ENCODE measurements at places on chromosomes 16 and 17.

- DNase-seq = no peak
Observed at GRCh38 chr17:79465011-79465680, 145.7 kb downstream of the RBFOX3 start.

- no peak for DNase-seq
Observed at GRCh38 chr16:85995541-85996423, 96.8 kb downstream of the IRF8 start.

GRCh38 chr17:74394977-74395376 lies 27.7 kb downstream of the GPR142 start:
- no peak for DNase-seq

DNA sequence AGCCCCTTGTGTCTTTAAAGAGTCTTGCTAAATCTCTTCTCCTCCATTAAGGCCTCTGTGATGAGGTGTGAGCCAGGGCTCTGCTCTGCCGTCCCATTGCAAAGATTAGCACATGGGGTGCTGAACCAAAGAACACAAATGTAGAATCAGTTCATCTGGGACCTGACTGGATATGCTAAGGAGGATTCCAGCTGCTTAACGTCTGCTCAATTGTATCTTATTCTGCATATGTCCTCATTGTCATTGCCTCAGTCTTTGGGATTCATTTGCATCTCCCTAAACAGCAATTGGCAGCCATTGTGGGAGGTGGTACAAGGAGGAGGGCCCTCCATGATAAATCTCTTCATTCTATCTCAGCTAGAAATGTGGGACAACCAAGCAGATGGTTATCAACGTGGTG lies 106.3 kb upstream of the ADAMTS18 start:
- no peak for DNase-seq

DNA sequence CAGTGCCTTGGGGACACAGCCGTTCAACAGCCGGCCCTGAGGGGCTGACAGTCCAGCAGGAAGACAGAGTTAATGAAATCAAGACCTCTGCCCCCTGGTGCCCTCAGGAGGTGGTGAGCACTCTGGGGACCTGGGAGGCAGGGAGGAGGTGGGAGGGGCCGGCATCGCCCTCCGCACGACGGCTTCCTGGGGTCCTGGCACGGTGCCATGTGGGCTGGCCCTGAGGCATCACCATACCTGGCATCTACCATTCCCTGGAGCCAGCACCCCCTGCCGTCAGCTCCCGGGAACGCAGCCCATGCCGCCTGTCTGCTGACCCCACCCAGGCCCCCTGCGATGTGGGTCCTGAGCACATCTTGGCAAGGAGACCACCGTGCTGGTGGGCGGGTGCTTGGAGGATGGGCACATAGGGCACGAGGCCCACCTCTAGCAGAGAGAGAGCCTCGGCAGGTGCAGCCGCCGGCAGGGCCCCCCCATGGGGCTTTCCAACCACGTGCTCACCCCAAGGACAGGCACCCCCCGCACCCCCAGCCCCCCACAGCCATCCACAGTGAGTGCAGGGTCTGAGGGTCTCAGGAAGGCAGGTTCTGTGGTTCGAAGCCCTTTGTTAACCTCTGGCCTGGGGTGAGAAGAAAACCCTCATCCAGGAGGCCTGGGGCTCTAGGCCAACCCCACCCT lies 52.5 kb downstream of the ZFPM1 start:
- DNase-seq = no peak

DNA sequence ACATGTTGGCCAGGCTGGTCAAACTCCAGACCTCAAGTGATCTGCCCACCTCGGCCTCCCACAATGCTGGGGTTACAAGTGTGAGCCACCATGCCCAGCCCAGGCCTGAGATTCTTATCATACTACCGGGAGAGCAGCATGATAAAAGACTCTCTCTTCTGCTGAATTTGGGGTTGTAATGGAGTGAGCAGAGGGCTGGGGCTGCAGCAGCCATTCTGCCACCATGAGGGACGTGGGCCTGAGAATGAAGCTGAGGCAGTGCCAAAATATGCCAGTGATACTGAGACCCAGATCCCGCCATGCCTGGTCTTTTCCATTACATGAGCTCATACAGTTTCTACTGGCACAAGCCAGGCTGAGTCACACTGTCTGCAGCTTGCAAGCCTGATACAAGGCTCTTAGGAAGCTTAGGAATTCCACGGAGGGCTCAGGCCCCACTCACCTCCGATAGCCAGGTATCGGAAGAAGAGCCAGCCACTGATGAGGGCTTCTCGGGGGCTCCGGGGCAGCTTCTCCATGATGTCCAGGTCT lies 19.6 kb upstream of the P2RX1 start:
- no peak for DNase-seq

GRCh38 chr17:37564252-37564651 lies 45.0 kb downstream of the SYNRG start:
- no peak for DNase-seq

GRCh38 chr16:27427538-27427937 lies 25.6 kb downstream of the IL21R start:
- no peak for DNase-seq

Measured in hypothalamus (tissue), 51 donors.